ENCODE measurements at places on chromosomes 4 and X.

DNA sequence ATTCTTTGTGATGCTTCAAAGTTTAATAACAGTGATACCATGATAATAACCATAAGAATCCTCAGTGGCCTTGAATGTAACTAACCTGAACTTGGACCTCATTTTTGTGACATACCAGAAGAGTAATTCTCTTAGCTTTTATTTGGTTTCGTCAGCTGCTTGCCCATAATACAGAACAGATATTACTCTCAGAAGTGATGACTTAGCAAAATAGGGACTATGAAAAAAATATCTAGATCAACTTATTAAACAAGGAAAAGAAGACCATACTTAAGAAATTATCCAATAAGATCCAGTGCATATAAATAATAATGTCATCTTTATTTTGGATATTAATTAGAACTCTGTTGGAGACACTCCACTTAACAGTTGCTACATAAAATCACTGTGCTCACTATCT lies 236.9 kb upstream of the GPC4 start:
- no peak for DNase-seq

- no peak for DNase-seq
Observed at GRCh38 chrX:69185141-69185540, 19.9 kb upstream of the PJA1 start.

- no peak for DNase-seq
Observed at GRCh38 chr4:185881430-185881829, 69.4 kb upstream of the SORBS2 start.

DNA sequence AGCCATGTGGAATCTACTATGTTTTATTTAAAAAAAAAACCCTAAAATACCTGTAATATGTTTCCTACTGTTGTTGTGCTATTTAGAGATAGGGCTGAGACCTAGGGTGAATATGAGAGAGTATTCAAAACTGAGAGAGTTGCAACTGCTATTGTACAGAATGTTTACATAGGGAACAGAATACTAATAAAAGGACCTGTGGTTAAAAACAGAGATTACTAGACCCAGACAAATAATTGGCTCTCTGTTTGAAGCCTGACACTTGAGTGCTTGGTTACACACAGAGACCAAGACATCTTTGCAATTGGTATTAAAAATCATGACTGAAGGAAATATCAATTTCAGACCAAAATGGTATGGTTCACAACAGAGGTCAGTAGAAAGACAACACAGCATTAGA lies 278.9 kb upstream of the GIMD1 start:
- DNase-seq = no peak

DNA sequence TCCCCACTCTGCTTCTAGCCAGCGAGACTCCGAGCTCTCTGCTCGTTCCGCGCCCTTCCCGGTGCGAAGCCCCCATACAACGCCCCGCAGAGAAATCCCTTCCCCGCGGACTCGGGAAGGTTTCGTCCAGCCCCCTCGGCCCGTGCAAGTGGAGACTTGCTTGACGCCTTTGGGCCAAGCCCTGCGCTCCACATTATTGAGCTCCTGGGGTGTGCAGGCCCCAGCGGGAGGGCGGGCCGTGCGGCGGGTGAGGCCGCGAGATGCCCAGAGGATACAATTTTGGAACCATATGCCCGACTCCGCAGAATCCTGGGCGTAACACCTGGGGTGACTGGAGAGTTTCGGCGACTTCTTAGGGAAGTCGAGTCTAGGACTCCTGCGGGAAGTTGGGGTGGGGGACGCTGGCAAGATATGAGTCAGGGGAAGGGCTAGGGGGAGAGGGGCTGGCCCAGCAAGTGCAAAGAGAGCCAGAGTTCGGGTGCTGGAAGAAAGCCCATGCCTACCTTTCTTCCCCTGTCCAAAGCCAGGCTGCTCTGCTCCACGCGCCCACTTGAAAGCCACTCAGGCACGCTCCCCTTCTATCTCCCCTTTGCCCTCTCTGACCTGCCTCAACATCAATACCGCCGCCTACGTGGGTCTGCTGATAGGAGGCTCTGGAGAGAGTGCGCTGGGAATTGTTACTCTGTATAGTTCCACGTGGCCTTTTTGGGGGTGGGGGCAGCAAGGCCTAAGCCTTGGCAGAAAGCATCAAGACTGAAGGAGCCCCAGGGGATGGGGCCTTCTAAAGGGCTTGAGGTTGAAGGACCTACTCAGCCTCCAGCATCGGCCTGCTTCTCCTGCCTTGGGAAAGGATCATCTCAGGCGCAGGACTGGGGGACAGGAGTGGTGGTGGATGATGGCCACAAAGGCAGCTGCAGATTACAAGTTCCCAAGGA lies 1.2 kb upstream of the ELF4 start:
- no peak for DNase-seq

DNA sequence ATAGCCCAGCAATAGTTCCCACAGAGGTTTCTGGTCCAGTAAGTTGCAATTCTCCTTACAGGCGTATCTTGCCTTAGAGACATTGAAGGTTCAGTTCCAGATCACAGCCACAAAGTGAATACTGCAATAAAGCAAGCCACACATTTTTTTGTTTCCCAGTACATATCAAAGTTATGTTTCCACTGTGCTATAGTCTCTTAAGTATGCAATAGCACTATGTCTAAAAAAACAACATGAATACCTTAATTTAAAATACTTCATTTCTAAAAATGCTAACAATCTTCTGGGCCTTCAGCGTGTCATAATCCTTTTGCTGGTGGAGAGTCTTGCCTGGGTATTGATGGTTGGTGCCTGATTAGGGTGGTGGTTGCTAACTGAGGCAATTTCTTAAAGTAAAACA lies 659.1 kb downstream of the GRID2 start:
- DNase-seq = no peak

DNA sequence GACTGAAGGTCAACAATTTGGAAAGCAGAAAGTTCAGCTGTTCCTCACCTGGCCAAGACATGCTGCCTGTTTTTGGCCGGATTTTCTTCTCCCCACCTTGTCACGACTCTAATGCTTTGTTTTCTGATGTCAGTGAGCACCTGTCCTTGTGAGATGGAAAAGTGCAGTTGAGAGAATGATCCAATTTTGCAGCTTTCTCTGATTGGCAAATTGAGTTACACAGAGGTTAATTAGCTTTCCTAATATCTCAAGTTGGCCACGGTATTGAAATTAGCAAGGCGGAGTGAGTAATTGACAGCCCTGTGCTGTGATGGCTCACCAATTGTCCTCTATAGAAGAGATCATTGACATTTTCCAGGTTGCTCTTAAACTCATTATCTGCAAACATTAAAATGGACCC lies 126.8 kb upstream of the VCX3A start:
- DNase-seq = no peak

DNA sequence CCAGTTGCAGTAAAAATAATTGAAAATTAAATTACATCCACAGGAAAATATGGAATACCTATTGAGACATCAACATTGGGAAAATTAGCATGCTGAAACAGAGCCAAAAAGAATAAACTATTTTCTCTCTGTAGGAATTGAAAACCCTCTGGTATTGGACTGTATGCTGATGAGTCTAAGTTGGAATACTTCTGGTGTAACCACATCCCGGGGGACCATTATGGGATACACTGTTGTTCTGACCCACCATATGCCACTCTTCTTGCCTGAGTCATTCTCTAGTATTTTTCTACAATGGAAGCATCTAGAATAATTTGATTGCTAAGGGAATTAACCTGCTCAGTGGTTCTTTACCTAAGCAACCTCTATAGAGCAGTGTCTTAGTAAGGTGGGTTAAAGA lies 640.7 kb upstream of the AGA start:
- no peak for DNase-seq

GRCh38 chr4:99612704-99613103 lies 38.1 kb downstream of the MTTP start:
- no peak for DNase-seq

DNA sequence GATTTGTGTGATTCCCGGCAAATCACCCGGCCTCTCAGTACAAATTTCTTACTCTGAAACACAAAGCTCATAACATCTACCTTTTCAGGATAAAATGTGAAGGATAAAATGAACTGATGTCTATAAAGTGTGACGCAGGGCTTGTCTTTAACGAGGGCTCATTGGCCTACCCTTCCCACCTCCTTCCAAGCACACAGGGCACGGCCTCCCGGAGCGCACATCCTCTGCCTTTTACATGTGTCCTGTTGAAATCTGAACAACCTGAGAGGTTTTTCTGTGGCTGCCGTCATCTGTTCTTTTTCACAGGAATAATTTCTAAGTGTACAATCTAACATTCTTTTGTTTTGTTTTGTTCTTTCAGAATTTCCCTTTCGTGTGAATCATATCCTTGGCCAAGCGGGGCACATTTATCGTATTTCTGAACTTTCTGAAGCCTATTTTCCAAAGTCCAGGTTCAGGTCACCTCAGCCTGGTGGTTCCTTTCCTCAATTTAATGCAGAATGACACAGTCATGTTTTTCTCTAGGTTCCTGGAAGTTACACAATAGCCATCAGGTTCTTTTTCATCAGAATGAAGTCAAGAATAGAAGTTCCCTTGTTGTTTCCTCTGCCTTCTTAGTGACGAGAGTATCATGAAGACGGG lies 53.1 kb upstream of the SPRY1 start:
- DNase-seq = no peak

- DNase-seq = no peak
Observed at GRCh38 chrX:125398959-125399440, 79.3 kb downstream of the TEX13C start.

- no peak for DNase-seq
Observed at GRCh38 chrX:119655125-119655524, 37.8 kb downstream of the SEPTIN6 start.

GRCh38 chrX:83511208-83511607 lies 3.1 kb downstream of the POU3F4 start:
- no peak for DNase-seq

- no peak for DNase-seq
Observed at GRCh38 chr4:121484633-121485032, 103.8 kb upstream of the QRFPR start.

DNA sequence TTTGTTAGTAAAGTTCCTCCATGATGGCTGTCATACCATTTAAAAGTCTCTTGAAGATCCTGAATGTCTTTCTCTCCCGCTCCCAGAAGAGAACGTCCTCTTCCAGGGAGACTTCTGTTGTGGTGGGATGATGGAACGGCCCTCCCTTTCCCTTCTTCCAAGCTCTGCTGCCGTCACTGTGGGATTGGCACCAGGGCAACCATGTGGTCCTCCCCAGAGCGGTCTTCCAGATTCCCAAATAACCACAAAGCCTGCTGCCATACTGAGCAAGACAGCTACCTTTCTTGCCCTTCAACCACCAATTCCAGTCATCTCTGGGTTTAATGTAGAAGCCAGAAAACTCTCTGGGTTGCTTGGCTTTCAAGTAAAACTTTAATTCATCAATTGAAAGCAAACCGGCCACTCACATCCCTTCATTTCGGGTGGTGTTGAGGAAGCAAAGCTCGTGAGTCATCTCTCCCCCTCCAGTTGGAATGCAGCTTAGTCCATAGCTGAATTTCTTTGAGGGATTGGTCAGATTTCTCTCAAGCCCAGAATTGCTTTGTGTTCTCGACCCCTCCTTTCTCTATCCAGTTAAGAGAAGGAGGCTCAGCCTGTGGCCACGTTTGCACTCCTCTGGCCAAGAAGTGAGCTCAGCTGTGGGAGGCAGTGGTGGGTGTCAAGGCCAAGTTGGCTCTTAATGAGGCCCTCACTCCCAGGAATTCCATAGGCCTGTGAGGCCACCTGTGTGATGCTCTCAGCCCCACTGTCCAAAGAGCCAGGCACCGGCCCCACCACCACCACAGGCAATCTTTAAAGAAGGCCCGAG lies 36.9 kb downstream of the FHDC1 start:
- no peak for DNase-seq

DNA sequence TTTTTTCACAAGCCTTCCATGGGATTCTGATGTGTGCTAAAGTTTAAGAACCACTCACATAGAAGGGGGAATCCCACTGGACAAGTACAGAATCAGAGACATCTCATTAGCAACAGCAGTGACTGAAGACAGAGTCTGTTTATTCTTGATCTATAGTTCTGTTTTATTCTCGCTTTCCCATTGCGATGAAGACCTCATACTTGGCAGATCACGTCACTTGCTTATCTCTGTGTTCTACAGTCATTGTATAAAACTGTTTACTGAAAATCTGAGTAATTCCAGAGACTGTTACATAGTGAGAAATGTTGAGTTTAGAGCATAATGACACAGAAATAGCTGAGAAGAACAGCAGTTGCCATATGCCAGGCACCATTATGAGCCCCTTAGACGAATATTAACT lies 185.5 kb downstream of the PTTG2 start:
- DNase-seq = no peak

DNA sequence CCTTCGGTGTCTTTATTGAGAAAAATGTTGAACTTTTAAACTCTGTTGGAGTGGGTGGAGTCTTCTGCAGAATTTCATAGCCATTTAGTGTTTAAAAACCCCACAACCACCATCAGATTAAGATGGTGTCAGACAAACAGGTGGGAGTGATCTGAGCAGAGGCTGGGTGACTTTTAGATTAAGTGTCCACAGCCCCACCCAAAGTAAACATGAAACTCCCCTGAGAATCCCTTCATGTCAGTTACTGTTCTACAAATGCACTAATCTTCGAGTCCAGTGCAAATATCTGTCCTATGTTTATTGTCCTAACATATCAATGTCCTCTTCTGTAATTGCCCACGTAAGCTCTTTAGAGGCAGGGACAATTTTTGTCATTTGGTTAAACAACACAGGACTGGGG lies 175.6 kb upstream of the RBPJ start:
- DNase-seq = no peak

DNA sequence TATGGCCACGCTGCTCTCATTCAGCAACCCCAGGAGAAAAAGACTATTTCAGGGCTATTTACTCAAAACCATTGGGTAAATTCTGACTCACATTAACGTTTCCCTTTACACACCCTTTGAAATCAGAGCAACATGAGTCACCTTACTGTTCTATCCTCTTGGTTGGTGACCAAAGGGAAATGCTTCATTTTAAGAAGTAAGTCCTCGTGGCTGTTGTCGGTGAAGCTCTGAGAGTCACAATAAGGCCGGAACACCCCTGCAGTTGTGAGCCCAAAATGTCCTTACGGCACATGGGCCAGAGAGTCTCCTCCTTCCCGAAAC lies 56.3 kb upstream of the SPRY1 start:
- DNase-seq = no peak

DNA sequence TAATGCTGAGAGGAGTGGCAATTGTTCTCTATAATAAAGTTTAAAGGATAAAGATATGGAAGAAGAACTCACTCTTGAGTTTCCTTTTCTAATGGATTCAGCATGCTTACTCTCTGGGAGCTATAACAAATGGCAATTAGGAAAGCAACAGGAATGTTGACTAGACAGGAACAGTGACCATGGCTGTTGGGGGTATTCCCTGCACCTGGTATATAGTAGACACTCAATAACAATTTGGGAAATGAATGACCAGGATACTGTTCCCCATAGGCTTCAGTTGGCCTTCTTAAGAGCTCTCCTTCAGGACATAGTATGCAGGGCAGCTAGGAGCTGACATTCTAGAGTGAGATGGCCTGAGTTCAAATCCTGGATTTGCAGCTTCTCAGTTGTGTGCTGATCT lies 1.8 kb downstream of the LIMCH1 start:
- no peak for DNase-seq

- peak; percentile 21 for DNase-seq
Observed at GRCh38 chr4:103091601-103092223, 7.9 kb downstream of the BDH2 start.

GRCh38 chrX:97743014-97743413 lies 859.3 kb downstream of the RPA4 start:
- no peak for DNase-seq
